Transverse colon (tissue), 4 donors: ENCODE measurements at places on chromosomes 11 and 22. TPM values are rescaled to one million over a fixed set of nuclear protein-coding genes. Genes with fewer than 3 reads are reported as not detected.
A peak's percentile ranks its signal among the peaks of the same experiment; 100 is the strongest.

NLRP14 gene
- total RNA-seq = not detected

ATXN10 gene
- total RNA-seq = 88.3 TPM

DNA sequence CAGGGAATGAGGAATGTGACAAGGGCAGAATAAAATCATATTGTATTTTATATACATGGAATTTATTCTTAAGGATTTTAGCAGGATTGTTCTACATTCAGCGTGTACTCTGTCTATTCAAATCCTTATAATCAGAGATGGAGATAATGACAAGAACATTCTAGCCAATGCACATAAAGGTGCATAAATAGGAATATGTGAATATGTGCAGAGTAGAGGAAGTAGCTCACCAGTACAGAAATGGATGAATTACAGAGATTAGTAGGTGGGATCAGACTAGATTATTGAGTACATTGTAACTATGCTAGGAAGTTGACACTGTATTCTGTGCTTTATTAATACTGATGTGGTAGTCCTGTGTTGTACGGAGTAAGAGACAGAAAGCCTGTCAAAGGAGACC, 1308.8 kb downstream of the FAM181B start:
- H3K4me1 ChIP-seq = no peaks in the 10 kb centered on the region
- no peak overlapping the region for H3K4me3 ChIP-seq
- no peaks in the 10 kb centered on the region for H3K36me3 ChIP-seq
- DNase-seq = no peak
- no peaks in the 10 kb centered on the region for H3K27me3 ChIP-seq

DNA sequence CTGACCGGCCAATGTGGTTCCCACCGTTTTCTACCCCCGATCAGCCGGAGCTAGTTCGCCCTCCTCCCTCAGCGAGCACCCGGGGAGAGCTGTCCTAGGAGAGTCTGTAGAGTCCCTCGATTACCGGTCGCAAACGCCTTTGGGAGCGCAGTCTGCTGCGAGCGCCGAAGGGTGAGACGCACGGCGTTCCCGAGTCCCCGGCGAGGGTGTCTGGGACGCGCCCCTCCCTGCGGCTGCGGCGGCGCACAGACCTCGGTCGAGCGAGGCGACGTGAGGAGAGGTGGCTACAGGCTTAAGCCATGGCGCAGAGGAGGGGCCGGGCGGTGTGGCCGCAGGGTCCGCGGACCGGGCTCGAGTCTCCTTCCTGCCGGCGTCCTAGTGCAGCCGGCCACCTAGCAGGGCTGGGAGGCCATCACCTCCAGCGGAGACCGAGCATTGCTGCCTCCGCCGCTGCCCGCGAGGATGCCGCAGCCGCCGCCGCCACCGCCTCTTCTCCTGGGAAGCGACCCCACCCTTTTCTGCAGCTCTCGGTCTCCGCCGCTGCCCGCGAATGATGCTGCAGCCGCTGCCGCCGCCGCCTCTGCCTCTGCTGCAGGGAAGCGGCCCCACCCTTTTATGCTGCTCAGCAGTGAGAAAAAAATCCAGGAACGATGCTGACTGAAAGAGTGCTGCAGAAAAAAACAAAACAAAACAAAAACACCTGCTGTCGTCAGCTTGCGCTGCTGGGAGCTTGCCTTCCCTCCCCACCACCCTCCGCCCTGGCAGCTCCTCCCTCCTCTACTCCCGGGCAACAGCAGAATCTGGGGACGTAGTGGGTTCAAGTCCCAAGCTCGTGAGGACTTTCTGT, at the start of gene MAP6:
Gene MAP6 (minus strand): TSS at position 588 of the 847 bp plus-strand sequence. CDS start 669 bp downstream, outside the sequence.
- peak within 1 kb of the TSS; percentile 66 for H3K27ac ChIP-seq
- no peaks in the 10 kb centered on the region for H3K36me3 ChIP-seq

GRCh38 chr22:35315855-35316745, 16.4 kb downstream of the TOM1 start:
- H3K4me1 ChIP-seq = peaks cover 41% of the 10 kb centered on the region
- H3K4me3 ChIP-seq = no peak overlapping the region
- H3K27me3 ChIP-seq = no peaks in the 10 kb centered on the region
- no peaks in the 10 kb centered on the region for H3K36me3 ChIP-seq
- H3K27ac ChIP-seq = no peak overlapping the region

DNA sequence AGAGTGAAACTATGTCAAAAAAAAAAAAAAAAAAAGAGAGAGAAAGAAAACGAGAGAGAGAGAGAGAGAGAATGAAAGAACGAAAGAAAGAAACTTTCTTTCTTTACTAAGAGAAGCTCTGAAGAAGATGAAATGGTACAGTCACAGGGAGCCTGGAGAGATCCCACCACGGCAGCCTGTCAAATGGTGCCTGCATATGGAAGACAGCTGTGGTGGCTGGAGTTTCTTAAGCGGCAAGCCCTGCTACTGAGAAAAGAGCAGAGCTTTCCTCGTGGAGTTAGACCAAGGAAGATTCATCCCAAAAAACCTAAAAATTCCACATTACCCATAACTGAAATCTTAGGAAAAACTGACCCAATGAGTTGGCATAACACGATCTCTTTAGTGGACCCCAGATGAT, 66.7 kb downstream of the MICAL3 start:
- no peak overlapping the region for H3K27ac ChIP-seq
- no peaks in the 10 kb centered on the region for H3K27me3 ChIP-seq
- H3K4me1 ChIP-seq = no peaks in the 10 kb centered on the region
- no peak for DNase-seq
- H3K36me3 ChIP-seq = no peaks in the 10 kb centered on the region

DNA sequence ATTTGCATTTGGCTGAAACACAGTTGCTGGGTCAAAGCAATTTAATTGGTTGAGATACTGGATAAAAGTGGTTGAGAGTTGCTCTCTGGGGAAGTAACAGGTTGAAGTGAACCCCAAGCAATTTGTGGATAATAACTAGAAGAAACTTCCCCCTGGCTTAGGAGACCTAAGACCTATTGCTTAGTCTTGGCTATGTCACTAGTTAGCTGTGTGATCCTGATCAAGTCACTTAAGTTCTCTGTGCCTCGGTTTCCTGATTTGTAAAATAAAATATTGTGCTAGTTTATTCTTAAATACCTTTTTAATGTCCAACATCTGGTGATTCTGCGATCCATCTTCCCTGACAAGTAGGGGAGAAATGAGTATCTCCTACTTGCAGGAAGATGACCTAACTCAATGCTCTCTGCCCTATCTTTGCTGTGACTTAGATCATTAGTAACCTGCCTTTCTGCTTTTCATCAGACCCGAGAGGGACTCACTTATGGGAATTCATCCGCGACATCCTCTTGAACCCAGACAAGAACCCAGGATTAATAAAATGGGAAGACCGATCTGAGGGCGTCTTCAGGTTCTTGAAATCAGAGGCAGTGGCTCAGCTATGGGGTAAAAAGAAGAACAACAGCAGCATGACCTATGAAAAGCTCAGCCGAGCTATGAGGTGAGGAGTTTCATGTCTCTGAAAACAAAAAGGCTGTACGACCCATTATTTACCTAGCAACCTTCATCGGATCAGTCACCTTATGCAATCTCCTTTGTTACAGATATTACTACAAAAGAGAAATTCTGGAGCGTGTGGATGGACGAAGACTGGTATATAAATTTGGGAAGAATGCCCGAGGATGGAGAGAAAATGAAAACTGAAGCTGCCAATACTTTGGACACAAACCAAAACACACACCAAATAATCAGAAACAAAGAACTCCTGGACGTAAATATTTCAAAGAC, 37.5 kb downstream of the EHF start:
- no peaks in the 10 kb centered on the region for H3K27me3 ChIP-seq
- peaks cover under 1% of the 10 kb centered on the region for H3K4me1 ChIP-seq
- H3K4me3 ChIP-seq = no peak overlapping the region
- no peak for DNase-seq
- H3K36me3 ChIP-seq = peaks cover 20% of the 10 kb centered on the region

DNA sequence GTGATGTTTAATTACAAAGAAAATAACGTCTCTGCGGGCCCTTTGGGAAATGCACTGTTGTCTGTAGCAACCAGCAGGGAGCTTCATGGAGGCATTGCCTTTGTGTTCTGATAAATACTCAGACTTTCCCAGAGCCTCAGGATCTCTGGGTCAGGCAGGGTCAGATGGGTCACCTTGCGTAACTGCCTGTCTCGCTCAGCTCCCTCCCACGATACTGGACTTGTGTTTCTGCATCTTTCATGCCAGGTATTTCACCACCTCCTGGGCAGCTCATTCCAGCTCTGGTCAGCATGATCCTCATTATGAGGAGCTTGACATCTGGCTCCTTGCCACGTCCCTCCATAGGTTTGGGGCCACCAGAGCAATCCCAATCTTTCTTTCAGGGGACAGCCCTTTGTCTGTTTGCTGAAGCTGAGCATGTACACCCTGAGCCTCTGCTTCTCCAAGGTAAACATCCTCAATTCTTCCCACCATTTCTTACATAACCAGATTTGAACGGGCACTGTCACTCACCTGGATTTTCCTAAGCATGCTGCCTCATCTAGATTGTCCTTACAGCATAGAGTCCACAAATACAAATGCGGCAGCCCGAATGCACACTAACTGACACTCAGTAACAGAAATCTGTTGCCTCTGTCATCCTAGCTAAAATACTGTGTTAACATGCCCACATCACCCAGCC, 162.3 kb downstream of the LARGE1 start:
- H3K36me3 ChIP-seq = no peaks in the 10 kb centered on the region
- peaks cover 6% of the 10 kb centered on the region for H3K4me1 ChIP-seq
- H3K4me3 ChIP-seq = no peak overlapping the region
- no peak for DNase-seq

DNA sequence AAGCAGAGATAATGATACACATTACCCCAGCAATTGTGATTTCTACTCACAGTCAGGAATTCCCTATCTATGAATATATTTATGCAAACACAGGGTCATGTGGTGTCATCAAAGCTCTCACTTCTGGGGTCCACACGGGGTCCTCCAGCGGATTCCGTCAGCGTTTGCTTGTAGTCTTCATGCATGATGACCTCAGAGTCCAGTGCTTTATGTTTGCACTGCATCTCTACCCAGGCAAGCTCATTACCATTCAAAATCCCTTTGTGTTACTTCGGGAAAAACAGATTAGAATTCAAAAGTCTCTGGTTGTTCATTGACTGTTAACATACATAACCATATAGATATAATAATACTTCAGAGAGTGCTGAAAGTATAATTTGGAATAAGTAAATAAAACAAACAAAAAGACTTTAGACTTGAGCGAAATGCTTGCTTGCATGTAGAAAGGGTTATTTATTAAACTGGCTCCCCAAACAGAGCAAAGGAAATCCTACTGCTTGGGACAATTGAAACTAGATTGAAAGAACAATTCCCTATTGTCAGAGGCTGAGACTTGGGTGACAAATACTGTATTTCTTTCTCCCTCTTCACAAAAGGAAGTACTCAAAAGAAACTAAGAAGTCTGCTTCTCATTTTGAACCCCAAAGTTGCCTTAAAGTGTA, 423.1 kb downstream of the ETS1 start:
- no peak overlapping the region for H3K27ac ChIP-seq
- no peaks in the 10 kb centered on the region for H3K27me3 ChIP-seq
- no peaks in the 10 kb centered on the region for H3K4me1 ChIP-seq
- H3K4me3 ChIP-seq = no peak overlapping the region
- no peak for DNase-seq

DNA sequence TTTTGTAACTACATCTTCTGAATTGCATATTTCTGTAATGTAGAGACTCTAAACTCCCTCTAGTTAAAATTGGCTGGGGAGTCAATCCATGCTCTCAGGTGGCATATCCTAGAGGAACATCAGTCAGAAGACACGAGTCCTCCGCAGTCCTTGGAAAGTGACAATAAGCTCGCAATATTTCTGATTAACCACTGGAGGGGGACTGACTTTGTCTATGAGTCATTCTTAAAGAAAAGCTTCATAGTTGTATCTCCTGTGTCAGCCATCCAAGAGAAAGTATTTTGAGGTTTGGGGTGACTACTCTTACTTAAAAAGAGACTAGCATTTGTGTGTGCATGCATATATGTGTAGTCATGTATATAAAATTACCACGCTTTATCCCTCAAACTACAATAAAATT, 60.2 kb downstream of the SLN start:
- H3K36me3 ChIP-seq = no peaks in the 10 kb centered on the region
- no peaks in the 10 kb centered on the region for H3K4me1 ChIP-seq
- no peak overlapping the region for H3K4me3 ChIP-seq
- H3K27ac ChIP-seq = no peak overlapping the region
